ENCODE measurements at places on chromosomes 1 and 21. TPM values are rescaled to one million over a fixed set of nuclear protein-coding genes. Genes with fewer than 3 reads are reported as not detected.
A peak's percentile ranks its signal among the peaks of the same experiment; 100 is the strongest.

The NPPB gene
- polyA plus RNA-seq, result not detected

The BCL2L15 gene
- 0.26 TPM for polyA plus RNA-seq

The TCP10L gene
- 1.9 TPM for polyA plus RNA-seq

The ARTN gene
- polyA plus RNA-seq, result 0.44 TPM

The DCAF6 gene
- 71.0 TPM for polyA plus RNA-seq

The MAP1LC3C gene
- polyA plus RNA-seq, result 1.3 TPM

DNA sequence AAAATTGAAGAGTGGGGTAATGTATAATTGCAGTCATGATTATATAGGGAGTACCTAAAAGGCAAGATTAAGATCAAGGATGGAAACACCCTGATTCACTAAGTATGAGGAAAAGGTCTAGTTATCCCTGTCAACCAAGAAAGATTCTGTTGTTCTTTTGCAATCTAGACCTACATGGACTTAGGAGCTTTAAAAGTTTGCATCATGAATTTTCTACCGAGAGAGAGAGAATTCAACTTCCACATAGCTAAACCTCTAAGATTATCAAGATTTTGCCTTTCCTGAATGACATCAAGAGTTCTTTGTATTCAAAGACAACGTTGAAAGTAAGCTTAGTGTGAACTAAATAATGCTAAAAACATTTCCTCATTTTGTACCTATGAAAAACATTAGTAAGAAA is 78.8 kb upstream of the RBM34 start:
- H3K27ac ChIP-seq, result no peak overlapping the region
- no peak for DNase-seq
- H3K27me3 ChIP-seq, result no peaks in the 10 kb centered on the region

DNA sequence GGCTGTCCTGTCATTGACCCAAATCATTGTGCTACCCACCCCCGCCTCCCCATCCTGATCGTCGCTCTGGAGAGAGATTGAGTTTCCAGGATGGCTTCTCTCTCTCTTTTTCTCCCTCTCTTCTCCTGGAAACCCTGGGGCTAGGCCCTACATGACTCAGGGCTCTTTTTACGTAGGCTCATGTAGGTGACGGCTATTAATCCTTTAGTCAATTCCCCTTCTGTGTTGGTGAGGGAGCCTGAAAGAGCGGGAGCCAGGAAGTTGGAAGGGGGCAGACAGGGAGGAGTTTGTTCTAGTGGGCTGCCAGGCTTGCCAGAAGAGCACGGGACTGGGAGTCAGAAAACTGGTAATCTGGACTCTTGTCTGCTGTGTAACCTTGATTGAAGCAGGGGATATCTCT is 9.7 kb downstream of the ATP2B4 start:
- no peaks in the 10 kb centered on the region for H3K27me3 ChIP-seq
- H3K27ac ChIP-seq, result no peak overlapping the region
- peaks cover 23% of the 10 kb centered on the region for H3K4me1 ChIP-seq
- H3K36me3 ChIP-seq, result no peaks in the 10 kb centered on the region
- DNase-seq, result peak; percentile 50

GRCh38 chr1:236451796-236452373 is 57.8 kb downstream of the EDARADD start:
- no peak overlapping the region for H3K27ac ChIP-seq
- no peak for DNase-seq
- H3K27me3 ChIP-seq, result no peaks in the 10 kb centered on the region
- no peaks in the 10 kb centered on the region for H3K4me1 ChIP-seq
- H3K4me3 ChIP-seq, result no peak overlapping the region

DNA sequence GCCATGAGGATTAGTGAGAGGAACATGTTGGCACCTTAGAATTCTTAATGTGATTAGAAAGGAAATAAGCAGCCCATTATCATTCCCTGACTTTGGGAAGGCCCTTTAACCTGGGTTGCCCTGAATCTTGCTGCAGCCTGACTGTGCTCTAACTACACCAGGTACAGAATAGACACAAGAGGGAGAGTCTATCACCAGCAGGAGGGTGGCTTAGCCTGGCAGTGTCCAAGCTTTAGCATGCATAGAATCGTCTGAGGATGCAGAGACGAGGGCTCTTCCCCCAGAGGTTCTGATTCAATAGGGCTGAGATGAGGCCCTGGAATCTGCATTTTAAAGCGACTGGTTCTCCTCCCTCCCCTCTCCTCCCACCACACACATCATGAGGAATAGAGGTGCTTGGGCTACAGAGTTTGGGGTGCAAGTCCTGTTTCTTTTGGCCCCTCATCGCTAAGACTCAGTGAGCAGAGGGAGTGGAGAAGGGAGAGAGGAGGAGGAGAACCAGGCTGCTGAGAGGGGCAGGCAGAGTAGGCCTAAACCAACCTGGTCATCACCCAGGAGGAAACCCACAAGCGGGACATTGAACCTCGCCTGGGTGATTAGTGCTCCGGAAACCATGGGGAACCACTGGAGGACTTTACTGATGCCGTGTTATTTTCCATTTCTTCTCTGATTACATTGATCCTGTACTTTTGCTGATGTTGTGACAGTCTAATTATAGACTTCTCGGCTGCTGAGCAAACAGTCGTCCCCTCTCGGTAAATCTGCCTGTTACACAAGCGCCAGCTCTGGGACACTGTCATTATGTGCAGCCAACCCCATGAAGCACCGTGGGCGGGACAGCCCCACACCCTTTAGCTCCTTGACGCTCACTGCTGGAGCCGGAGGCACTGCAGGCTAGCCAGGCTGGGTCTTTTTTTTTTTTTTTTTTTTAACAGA is 6.3 kb upstream of the TENT5C start:
- peak overlapping the region; percentile 41 for H3K4me3 ChIP-seq
- no peaks in the 10 kb centered on the region for H3K27me3 ChIP-seq
- no peaks in the 10 kb centered on the region for H3K36me3 ChIP-seq
- peaks cover 25% of the 10 kb centered on the region for H3K4me1 ChIP-seq
- H3K27ac ChIP-seq, result peak overlapping the region; percentile 88

DNA sequence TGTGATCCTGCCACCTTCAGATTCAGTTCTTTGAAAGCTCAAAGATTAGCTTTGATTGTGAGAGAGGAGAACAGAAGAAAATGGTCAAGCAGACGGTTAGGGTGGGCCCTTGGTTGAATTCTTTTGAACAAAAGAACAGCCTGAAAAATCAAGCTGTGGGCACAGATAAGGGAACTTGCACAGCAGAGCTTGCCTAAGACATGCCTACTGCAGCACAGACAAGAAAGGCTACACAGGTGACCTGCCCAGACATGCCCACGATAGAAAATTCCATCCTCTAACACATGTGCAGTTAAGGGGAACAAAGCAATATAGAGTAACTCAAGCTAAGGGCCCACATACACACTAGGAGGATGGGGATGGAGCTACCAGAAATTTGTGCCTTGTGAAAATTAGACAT is 512.5 kb upstream of the LRRC7 start:
- DNase-seq, result no peak
- no peaks in the 10 kb centered on the region for H3K4me1 ChIP-seq
- no peak overlapping the region for H3K4me3 ChIP-seq
- no peaks in the 10 kb centered on the region for H3K27me3 ChIP-seq
- no peak overlapping the region for H3K27ac ChIP-seq

GRCh38 chr1:203481196-203481595 is 5.6 kb downstream of the PRELP start:
- H3K36me3 ChIP-seq, result no peaks in the 10 kb centered on the region
- DNase-seq, result no peak
- no peak overlapping the region for H3K4me3 ChIP-seq
- no peak overlapping the region for H3K27ac ChIP-seq

- peak overlapping the region; percentile 88 for H3K27ac ChIP-seq
- peaks cover 21% of the 10 kb centered on the region for H3K4me1 ChIP-seq
- DNase-seq, result no peak
- peaks cover 4% of the 10 kb centered on the region for H3K36me3 ChIP-seq
- no peaks in the 10 kb centered on the region for H3K27me3 ChIP-seq
- H3K4me3 ChIP-seq, result peak overlapping the region; percentile 98
Measured at GRCh38 chr1:145916745-145917144, 1.8 kb downstream of the PEX11B start.

DNA sequence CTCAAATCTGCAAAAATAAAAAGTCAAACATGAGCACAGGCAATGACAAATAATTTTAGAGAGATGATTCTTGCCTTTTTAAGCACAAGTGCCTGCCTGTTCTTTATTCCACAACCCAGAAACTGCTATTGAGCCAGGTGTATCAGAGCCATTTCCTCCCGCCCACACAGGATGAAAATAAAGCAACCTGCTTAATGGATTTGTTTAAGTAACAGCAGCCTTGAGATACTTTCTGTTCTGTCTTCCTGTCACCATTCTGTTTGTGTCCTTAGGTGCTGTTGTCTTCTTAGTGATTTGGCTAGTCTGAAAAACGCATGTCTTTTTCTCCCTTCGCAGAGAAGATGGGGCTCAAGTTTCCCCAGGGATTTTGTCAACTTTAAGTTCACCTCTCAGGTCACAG is 11.4 kb downstream of the RPE65 start:
- H3K4me1 ChIP-seq, result no peaks in the 10 kb centered on the region
- H3K27ac ChIP-seq, result no peak overlapping the region
- H3K27me3 ChIP-seq, result no peaks in the 10 kb centered on the region
- H3K4me3 ChIP-seq, result no peak overlapping the region
- no peak for DNase-seq

DNA sequence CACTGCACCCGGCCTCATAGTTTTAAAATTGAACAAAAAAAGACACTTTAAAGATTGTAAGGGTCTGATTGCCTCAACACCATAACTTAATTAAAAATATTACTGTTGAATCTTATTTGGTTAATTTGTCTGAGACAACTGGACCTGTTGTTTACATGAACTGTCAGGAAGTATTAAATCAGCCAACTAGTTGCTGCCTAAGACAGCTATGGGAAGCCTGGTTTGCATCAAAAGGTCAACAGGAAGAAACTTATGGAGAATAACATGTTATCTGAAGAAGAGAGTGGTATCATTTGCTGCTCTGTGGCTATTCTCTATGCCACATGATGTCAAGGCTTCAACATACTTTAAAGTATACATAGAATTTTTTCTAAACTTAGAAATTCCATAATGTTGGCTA is 853.5 kb upstream of the ADAMTS5 start:
- peaks cover 14% of the 10 kb centered on the region for H3K4me1 ChIP-seq
- no peak overlapping the region for H3K27ac ChIP-seq
- no peak for DNase-seq
- no peak overlapping the region for H3K4me3 ChIP-seq
- H3K36me3 ChIP-seq, result no peaks in the 10 kb centered on the region

- H3K4me1 ChIP-seq, result no peaks in the 10 kb centered on the region
- DNase-seq, result no peak
- H3K27ac ChIP-seq, result no peak overlapping the region
- no peak overlapping the region for H3K4me3 ChIP-seq
- H3K27me3 ChIP-seq, result no peaks in the 10 kb centered on the region
Measured at GRCh38 chr1:92410706-92411105, 76.0 kb downstream of the GFI1 start.

- H3K36me3 ChIP-seq, result no peaks in the 10 kb centered on the region
- no peaks in the 10 kb centered on the region for H3K4me1 ChIP-seq
- no peak for DNase-seq
- no peak overlapping the region for H3K4me3 ChIP-seq
- no peaks in the 10 kb centered on the region for H3K27me3 ChIP-seq
- H3K27ac ChIP-seq, result no peak overlapping the region
Measured at GRCh38 chr21:26095131-26095530, 75.4 kb downstream of the APP start.

GRCh38 chr1:181140398-181140797 is 51.9 kb downstream of the IER5 start:
- H3K27me3 ChIP-seq, result no peaks in the 10 kb centered on the region
- H3K4me1 ChIP-seq, result peaks cover 24% of the 10 kb centered on the region
- H3K27ac ChIP-seq, result peak overlapping the region; percentile 30
- no peak for DNase-seq
- H3K4me3 ChIP-seq, result no peak overlapping the region
- H3K36me3 ChIP-seq, result no peaks in the 10 kb centered on the region

DNA sequence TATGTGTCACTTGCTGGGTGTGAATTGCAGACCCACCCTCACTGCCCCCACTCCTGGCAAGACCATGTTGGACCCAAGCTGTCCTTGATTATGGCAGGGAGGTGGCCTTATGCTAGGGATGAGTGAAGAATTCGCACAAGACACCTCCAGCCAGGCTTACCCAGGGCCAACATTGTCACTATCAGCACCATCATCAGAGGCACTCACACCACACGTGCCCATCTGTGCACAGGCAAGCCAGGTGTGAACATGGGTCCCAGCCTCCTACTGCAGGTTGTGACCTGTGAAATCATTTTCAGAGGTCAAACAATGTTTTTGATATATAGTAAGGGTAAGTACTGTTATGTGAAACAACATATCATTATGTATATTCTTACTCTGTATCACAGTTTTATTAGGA is 20.3 kb upstream of the RGS8 start:
- no peak for DNase-seq
- no peak overlapping the region for H3K27ac ChIP-seq
- no peaks in the 10 kb centered on the region for H3K36me3 ChIP-seq
- H3K4me3 ChIP-seq, result no peak overlapping the region

- no peaks in the 10 kb centered on the region for H3K36me3 ChIP-seq
- H3K4me3 ChIP-seq, result no peak overlapping the region
- H3K27me3 ChIP-seq, result peaks cover 40% of the 10 kb centered on the region
- no peak overlapping the region for H3K27ac ChIP-seq
Measured at GRCh38 chr1:2804628-2805351, 3.3 kb upstream of the TTC34 start.

DNA sequence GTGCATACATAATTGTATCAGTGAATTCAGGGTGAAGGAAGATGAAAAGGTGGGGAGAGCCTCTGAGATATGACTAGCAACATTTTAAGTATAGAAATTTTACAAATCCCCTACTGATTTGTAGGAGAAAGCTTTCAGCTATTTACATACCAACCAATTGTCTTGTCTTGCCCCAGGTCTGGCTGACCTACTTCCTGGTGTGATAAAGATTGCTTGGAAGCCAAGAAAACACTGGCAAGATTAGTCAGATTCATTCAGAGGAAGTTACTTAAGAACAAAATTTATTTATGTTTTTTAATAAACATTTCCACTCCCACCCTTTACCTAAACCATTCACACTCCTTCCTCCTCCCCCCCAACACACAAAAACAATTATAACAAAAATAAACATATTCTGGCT is 17.5 kb downstream of the PTGS2 start:
- H3K36me3 ChIP-seq, result no peaks in the 10 kb centered on the region
- H3K27ac ChIP-seq, result no peak overlapping the region
- H3K27me3 ChIP-seq, result no peaks in the 10 kb centered on the region
- H3K4me3 ChIP-seq, result no peak overlapping the region
- H3K4me1 ChIP-seq, result no peaks in the 10 kb centered on the region

GRCh38 chr1:246355411-246356230 is 151.5 kb downstream of the SMYD3 start:
- H3K4me3 ChIP-seq, result no peak overlapping the region
- DNase-seq, result no peak
- H3K27ac ChIP-seq, result no peak overlapping the region
- no peaks in the 10 kb centered on the region for H3K36me3 ChIP-seq

DNA sequence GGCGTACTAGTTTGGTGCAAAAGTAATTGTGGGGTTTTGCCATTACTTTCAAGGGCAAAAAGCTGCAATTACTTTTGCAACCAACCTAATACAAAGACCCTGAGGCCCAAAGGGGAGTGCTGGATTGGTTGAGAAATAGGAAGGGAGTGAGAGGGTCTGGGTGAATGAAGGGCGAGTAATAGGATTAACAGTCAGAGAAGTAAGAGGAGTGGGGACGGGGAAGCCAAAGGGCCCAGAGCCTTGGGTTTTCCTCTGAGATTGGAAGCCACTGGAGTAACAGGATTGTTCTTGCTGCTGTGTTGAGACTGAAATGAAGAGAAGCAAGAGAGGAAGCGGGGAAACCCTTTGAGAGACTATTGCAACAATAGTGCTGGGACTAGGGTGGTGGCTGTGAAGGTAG is 19.0 kb upstream of the PRELP start:
- H3K36me3 ChIP-seq, result no peaks in the 10 kb centered on the region
- DNase-seq, result no peak
- no peaks in the 10 kb centered on the region for H3K4me1 ChIP-seq
- H3K27me3 ChIP-seq, result no peaks in the 10 kb centered on the region
- no peak overlapping the region for H3K27ac ChIP-seq

All from psoas muscle (tissue), 8 donors.